ENCODE measurements at places on chromosomes 2 and 18.

GRCh38 chr2:239029958-239030357, 182.1 kb downstream of the TWIST2 start:
- DNase-seq: no peak

DNA sequence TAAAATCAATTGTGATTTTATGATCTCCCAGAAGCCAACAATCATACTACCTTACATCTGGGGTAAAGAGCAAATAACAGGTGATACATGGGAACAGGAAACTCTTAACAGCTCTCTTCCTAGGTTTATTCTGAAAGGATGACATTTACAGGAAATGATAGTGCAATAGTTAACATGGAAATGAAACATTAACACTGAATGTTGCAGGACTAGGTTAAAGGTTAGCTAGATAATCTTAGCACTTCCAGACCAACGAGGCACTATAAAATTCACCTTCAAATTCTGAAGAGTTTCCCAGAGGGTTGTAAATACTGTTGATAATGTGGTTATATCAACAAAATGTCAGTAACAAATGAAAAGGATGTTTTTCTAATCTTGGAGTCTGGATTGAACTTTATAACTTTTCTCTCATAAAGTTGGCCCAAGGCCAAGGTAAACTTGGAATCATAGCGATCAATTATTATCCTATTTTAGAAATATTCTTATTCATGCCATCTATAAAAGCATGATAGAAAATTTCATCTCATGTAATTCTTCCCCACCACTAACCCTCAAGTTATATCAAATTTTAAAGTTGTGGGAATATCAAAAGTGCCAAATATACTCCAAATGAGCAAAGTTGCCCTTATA, 32.9 kb upstream of the GCG start:
- no peak for DNase-seq

DNA sequence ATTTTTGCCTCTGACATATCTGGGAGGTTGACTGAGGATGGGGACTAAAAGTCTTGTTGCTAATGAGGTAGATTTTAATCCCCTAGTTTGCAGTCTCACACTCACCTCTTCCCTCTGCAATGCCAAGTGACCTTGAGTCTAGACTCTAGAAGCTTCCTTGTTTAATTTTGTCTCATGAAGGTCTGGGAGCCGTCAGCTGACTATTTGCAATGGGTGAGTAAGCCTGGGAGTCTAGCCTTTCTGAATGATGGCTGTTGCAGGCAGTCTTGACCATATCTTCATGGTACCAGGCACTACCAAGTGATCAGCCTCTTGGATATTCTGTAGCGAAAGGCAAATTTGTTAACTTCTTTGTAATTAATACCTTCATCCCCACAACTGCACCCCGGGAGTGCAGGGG, 61.2 kb downstream of the ARHGAP15 start:
- no peak for DNase-seq

- no peak for DNase-seq
Observed at GRCh38 chr2:33018271-33018670, 71.5 kb downstream of the LTBP1 start.

- DNase-seq: no peak
Observed at GRCh38 chr2:145043399-145043834, 523.5 kb upstream of the ZEB2 start.

DNA sequence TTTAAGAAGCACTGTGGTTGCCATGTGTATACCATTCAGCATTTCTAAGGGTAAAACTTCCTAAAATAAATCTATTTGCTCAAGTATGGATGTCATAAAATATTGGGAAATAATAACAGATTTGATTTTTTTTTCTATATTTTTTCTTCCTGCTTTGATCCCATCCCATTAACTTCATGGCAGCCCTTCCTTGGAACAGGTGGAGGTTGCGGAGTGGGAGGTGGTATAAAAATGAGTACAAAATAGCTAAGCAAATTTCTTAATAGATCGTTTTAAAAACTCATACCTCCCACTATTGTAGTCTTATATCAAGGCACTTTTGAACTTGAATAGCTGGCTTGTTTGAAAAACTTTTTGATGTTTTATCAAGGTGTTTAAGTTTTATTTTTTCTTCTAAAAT, 152.1 kb upstream of the KYNU start:
- no peak for DNase-seq

DNA sequence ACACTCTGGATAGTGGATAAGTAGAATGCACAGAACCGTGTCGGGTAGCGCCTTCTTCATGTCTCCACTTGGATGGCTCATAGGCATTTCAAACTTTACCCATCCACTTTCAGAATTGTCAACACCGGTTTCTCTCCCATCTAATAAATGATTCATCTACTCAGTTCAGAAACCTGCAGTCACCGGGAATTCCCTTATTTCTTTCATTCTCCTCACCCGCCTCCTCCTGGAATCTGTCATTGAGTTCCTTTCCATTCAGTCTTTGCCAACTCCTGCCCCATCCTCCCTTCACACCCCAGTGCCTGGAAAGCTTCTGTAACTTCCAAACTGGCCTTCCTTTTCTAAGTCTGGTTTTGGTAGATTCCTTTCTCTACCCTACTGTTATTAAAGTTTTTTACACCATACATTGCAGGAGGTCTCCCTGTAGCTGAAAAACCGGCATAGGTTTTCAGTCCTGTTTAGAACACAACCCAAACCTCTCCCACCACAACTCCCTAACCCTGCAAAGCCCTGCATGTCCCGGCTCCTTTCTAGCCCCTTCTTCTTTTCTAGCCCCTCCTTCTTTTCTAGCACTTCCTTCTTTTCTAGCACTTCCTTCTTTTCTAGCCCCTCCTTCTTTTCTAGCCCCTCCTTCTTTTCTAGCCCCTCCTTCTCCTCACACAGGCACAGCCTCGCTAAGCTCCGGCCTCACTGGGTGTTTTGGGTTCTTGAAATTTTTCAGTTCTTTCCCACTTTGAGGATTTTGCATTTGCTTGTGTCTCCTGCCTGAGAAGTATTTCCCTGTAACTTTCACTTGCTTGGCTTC, 133.9 kb upstream of the KLHL14 start:
- DNase-seq: no peak

All from activated CD4-positive, alpha-beta T cell treated with anti-CD3 and anti-CD28 coated beads, Interleukin-2, amount 10 ng/mL, durations not matched to agents 24 days and 14 days (primary cell).